ENCODE measurements at places on chromosomes 11 and 22. TPM values are rescaled to one million over a fixed set of nuclear protein-coding genes. Genes with fewer than 3 reads are reported as not detected.

OR5A1 gene
- not detected for total RNA-seq

DNA sequence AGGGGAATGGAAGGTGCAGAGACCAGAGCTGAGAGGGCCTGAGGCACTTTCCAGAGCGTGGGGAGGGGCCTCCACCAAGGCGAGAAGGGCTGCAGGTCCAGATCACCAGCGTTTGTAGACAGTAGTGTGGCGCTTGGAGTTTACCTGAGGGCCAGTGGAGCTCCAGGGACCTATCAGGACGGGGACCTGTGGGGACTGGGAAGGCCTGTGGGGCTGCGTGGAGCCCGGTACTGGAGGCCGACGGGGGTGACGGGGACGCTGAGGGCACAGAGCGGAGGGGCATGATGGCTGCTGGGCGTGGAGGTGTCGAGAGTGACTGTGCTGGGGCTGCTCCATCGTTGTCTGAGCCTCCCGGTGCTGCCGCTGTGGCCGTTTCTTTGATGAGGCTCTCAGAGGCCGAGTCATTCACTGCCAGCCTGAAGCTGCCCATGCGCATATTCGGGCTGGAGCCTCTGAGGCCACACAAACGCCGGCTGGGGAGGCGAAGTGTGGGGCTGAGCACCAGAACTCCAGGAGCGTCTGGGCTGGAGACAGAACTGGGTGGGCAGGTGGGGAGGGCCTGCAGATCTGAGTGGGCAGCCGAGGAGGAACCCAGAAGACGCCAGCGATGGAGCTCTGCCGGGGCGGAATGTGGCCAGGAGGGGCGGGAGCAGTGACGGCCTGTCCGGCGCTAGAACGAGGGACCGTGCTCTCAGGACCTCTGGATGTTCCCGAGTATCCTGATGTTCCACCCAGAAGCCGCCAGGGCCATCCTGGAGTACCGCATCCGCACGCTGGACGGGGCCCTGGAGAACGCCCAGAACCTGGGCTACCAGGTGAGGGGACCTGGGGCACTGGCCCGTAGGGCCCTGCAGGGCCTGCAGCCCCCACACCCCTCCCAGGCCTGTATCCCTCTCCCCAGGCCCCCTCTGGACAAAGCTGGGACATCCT, 2.6 kb downstream of the PGGHG start:
- no peak for DNase-seq

DNA sequence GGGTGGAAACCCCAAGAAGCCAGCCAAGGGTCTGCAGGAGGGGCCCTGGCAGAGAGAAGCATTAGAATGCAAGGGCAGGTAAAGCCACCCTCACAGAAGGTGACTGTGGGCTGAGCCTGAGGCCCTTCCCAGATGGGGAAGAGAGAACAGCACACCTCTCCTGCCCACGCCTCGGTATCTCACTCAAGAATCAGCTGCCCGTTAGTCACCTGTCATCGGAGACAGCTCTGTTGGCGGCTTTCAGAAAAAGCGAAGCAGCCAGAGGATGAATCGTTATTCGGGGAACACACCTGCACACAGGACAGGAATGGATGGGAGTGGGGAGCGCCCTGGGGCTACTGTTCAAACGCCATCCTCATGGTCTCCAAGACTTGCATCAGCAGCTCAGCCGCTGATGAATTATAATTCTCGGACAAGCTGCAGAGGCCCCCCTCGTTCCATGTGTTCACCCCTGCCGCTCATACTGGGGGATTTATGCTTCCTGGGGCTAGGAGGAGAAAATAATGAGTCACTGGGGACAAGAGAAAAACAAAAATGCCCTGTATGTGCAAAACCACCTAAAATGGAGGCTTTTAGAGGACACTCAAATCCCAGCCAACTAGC, 21.6 kb upstream of the TMA7B start:
- DNase-seq, result no peak

DNA sequence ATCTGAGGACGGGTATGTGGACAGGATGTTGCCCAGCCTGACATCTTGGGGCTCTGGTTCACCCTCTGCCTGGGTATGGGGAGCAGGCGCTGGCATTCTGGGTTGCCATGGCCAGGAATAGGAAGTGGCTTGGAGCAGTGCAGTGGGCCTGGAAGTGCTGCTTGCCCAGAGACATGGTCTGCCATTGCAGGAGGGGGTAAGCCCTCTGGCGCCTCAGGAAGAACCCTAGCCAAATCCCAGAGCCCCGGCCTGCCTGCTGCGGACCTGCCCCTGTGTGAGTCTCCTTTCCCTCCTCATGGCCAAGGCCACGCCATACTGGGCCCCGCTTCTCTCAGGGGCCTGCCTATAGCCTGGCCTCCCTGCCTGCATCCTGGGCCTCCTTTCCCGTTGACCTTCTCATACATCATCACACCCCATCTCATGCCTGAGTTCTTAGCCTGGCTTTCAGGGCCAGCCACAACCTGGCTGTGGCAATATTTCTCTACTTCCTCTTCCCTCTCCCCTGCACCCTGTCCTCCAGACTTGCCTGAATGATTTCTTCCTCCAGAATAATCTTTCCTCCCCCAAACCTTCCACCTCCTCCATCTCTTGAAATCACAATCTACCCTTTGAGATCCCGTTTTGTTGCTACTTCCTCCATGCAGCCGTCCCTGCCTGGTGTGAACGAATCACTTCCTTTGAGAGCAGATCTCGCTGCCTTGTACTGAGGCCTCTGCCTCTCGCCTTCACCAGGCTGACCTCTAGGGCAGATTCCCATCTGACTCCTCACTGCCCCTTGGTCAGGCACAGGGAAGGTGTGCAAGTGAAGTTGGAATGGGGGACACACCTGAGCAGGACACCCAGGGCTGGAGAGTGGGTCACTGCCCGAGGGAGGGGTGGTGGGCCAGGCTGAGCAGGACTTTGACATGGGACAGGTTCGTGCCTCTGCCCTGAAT, 5.2 kb downstream of the CAPN5 start:
- no peak for DNase-seq

GRCh38 chr11:128757235-128757711, 63.4 kb downstream of the FLI1 start:
- DNase-seq, result peak; percentile 57

RBMXL2 gene
- not detected for total RNA-seq

CYB561A3 gene
- total RNA-seq, result 39.7 TPM

GDPD4 gene
- total RNA-seq, result not detected

GRCh38 chr11:86740628-86741483, 59.5 kb upstream of the PRSS23 start:
- no peak for DNase-seq

- peak; percentile 68 for DNase-seq
Observed at GRCh38 chr22:38246692-38247091, 26.1 kb downstream of the TMEM184B start.

- peak; percentile 35 for DNase-seq
Observed at GRCh38 chr22:38289583-38290082, 16.8 kb upstream of the TMEM184B start.

DNA sequence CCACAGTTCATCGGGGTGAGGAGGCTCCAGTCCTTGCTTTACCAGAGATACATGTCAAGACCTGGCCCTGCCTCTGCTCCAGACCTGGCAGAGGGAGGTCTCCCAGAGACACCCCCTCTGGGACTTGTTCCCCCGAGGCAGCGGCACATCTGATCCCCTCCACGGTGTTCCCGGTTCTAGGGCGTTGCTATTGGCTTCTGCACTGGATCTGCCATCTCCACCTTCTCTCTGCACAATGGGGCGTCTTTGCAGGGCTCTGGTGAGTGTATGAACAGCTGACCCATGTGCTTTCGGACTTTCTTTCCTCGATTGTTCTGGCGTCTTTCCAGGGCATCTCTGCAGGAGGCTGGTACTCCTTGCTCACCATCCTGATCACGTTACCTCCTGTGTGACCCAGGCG, 930.4 kb downstream of the TBC1D22A start:
- no peak for DNase-seq

DNA sequence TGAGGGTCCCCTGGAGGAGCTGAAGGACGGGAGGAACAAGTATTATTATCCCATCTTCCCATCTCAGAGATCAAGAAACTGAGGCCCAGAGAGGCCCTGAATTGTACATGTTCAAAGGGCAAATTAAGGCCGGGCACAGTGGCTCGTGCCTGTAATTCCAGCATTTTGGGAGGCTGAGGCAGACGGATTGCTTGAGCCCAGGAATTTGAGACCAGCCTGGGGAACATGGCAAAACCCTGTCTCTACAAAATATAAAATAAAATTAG, 8.1 kb downstream of the PLA2G6 start:
- DNase-seq, result no peak

- no peak for DNase-seq
Observed at GRCh38 chr22:38777087-38777671, 16.8 kb downstream of the DNAL4 start.

RHOD gene
- total RNA-seq, result 38.5 TPM

GRCh38 chr11:115349335-115350017, 154.7 kb downstream of the CADM1 start:
- DNase-seq, result no peak

- no peak for DNase-seq
Observed at GRCh38 chr11:93080146-93080759, 110.8 kb downstream of the MTNR1B start.

- no peak for DNase-seq
Observed at GRCh38 chr11:64385945-64386704, 27.2 kb downstream of the RPS6KA4 start.

- DNase-seq, result no peak
Observed at GRCh38 chr11:65730461-65730860, 9.9 kb upstream of the RNASEH2C start.

DNA sequence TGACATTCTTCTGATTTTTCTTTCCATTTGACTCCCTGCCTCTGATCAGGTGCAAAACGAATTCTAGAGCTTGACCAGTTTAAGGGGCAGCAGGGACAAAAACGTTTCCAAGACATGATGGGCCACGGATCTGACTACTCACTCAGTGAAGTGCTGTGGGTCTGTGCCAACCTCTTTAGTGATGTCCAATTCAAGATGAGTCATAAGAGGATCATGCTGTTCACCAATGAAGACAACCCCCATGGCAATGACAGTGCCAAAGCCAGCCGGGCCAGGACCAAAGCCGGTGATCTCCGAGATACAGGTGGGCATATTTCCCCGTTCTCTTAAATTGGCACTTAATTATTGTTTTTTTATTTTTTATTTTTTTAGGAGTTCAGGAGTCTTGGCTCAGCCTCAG, 15.4 kb downstream of the XRCC6 start:
- DNase-seq, result no peak

BBOX1 gene
- not detected for total RNA-seq

MN1 gene
- total RNA-seq, result 5.1 TPM

POU2AF3 gene
- total RNA-seq, result 0.58 TPM

DNA sequence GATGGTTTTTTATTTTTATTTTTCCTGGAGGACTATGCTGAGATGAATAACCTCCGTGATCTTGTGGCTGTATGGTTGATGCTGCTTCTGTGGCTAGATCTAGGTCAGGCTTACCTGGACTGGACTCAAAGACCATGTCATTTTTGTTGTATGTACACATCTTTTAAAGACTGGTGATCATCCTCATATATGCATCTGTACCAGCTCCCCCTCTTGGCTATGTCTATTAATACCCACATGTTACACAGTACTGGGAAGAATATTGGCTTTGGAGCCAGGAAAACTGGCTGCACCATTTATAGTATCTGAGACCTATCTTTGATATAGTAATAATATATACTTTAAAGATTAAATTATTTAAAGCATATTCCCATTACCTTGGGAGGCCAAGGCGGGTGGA, 18.4 kb upstream of the PITPNB start:
- no peak for DNase-seq

DCHS1 gene
- 22.0 TPM for total RNA-seq

Measured in stomach (tissue), 19 donors.